ENCODE measurements at places on chromosomes 6 and 20.

DNA sequence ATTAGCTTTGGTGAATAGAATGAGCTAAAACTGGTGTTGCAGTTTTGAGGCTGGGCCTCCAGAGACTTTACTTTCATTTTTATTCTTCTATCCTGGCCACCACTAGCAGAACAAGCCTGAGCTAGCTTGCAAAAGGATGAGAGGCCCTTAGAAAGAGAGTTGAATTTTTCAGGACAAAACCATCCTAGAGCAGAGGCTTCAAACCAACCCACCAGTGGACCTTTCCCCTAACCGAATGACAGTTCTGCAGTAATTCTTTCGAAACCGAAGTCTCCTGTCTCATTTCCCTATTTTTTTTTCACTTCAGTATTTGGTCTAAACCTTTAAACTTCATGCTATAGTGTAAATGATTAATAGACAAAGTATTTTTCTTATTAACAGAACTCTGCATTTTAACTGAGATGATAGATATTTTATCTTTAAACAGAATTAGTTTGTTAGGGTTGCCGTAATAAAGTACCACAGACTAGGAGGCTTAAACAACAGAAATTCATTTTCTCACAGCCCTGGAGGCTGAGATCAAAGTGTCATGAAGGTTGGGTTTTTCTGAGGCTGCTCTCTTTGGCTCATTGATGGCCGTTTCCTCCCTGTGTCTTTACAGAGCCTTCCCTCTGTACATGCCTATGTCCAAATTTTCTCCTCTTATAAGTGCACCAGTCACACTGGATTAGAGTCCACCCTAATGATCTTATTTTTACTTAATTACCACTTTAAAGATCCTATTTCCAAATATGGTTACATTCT lies 80.6 kb upstream of the PAK5 start:
- H3K4me1 ChIP-seq, result no peaks in the 10 kb centered on the region
- no peak for DNase-seq
- H3K27me3 ChIP-seq, result peaks cover 16% of the 10 kb centered on the region
- no peak overlapping the region for H3K27ac ChIP-seq
- H3K36me3 ChIP-seq, result no peaks in the 10 kb centered on the region

GRCh38 chr6:90611543-90612312 lies 24.9 kb upstream of the MAP3K7 start:
- DNase-seq, result no peak
- H3K4me1 ChIP-seq, result peaks cover 10% of the 10 kb centered on the region
- no peaks in the 10 kb centered on the region for H3K36me3 ChIP-seq
- peaks cover 77% of the 10 kb centered on the region for H3K27me3 ChIP-seq

GRCh38 chr6:157074969-157075368 lies 248.3 kb downstream of the TMEM242 start:
- no peak overlapping the region for H3K4me3 ChIP-seq
- no peak overlapping the region for H3K27ac ChIP-seq
- peaks cover 32% of the 10 kb centered on the region for H3K4me1 ChIP-seq
- no peak for DNase-seq
- peaks cover 12% of the 10 kb centered on the region for H3K36me3 ChIP-seq

GRCh38 chr20:50110141-50111047 lies 2.6 kb downstream of the UBE2V1 start:
- no peaks in the 10 kb centered on the region for H3K27me3 ChIP-seq
- H3K36me3 ChIP-seq, result peaks cover 36% of the 10 kb centered on the region
- peak overlapping the region; percentile 89 for H3K4me3 ChIP-seq
- H3K27ac ChIP-seq, result peak overlapping the region; percentile 98
- peak; percentile 92 for DNase-seq
- H3K4me1 ChIP-seq, result peaks cover 78% of the 10 kb centered on the region

DNA sequence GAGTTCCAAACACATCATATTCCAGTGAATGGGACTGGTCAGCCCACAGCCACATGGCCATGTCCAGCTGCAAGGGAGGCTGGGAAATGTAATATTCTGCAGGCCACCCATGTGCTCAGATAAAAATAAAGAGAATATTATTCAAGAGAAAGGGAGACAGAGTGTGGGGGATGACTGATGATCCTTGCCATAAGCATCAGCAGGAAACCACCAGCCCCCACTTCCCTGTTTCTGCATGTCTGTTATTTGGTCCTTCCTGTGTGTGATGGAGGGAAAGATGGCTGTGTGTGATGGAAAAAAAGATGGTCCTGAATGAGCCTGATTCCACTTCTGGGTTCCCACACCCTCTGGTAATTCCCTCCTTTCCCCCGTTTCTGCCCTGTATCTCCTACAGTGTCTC lies 13.1 kb upstream of the RSPO4 start:
- no peak overlapping the region for H3K27ac ChIP-seq
- no peak for DNase-seq
- peaks cover 3% of the 10 kb centered on the region for H3K27me3 ChIP-seq
- no peak overlapping the region for H3K4me3 ChIP-seq

DNA sequence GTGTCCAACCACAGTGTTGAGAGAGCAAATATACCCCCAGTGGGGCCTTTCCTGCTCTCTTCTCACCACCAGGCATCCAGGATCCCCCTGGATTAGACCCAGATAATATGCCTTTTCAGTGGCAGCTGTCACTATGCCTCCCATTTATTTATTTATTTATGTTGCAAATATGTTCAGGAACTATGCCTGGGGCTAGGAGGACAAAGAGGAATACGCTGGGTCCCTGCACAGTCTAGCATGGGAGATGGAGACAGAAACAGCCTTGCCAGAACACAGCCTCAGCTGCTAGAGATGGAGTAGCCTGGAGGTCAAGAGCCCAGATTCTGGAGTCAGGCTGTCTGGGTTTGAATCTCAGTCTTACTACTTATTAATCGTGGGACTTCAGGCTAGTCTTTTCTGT lies 74.6 kb upstream of the LRFN2 start:
- no peak overlapping the region for H3K4me3 ChIP-seq
- no peaks in the 10 kb centered on the region for H3K36me3 ChIP-seq
- peaks cover 6% of the 10 kb centered on the region for H3K27me3 ChIP-seq
- H3K27ac ChIP-seq, result no peak overlapping the region
- no peaks in the 10 kb centered on the region for H3K4me1 ChIP-seq

DNA sequence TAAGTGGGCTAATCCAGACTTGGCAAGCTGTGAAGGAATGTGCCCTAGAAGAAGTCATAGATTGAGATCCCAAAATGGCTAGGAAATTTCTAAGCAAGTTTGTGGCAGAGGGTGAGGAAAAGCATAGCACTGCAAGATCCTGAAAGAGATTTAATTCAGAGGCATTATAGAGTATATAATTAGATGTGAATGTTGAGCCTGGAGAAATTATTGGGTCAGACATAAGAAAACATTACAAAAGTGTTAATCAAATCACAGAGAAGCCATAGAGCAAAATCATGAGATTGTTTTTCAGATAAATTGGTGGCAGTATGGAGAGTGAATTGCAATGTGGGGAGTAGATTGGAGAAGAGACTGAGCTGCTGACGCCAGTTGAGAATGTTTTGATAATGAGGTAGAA lies 90.0 kb downstream of the CD2AP start:
- no peak overlapping the region for H3K27ac ChIP-seq
- H3K27me3 ChIP-seq, result no peaks in the 10 kb centered on the region
- no peak for DNase-seq
- peaks cover 11% of the 10 kb centered on the region for H3K36me3 ChIP-seq

GRCh38 chr20:1086277-1087213 lies 31.9 kb upstream of the PSMF1 start:
- no peaks in the 10 kb centered on the region for H3K27me3 ChIP-seq
- H3K27ac ChIP-seq, result no peak overlapping the region
- no peak overlapping the region for H3K4me3 ChIP-seq
- peaks cover 19% of the 10 kb centered on the region for H3K36me3 ChIP-seq
- peaks cover 24% of the 10 kb centered on the region for H3K4me1 ChIP-seq
- no peak for DNase-seq

DNA sequence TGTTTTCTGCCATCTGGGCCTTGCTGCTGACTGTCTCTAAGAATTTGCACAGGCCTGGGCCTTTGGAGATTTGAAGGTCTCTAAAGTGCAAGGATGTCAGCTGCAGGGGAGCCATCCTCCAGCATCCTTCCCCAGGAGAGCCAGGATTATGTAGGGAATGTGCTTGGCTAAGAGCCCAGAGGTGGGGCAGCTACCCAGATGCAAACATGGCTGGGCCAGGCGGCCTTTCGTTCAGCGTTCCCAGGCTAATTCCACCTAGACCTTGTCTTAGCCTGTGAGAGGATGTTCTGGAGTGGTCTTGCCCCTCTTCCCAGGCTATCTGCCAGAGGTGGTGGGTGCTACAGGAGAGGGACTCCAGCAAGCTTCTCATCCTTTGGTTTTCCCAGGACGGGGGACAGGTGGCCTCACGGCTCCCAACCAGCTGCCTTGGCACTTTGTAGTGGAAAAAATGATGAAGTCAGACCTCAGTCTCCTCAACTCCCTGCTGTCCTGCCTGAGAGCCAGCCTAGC lies 7.7 kb upstream of the PTGIS start:
- no peak for DNase-seq
- H3K4me1 ChIP-seq, result peaks cover 61% of the 10 kb centered on the region
- H3K27me3 ChIP-seq, result peaks cover 7% of the 10 kb centered on the region
- H3K4me3 ChIP-seq, result no peak overlapping the region

GRCh38 chr20:35627121-35627520 lies 11.5 kb downstream of the SPAG4 start:
- no peak overlapping the region for H3K27ac ChIP-seq
- no peaks in the 10 kb centered on the region for H3K27me3 ChIP-seq
- peaks cover 3% of the 10 kb centered on the region for H3K4me1 ChIP-seq
- H3K4me3 ChIP-seq, result no peak overlapping the region

DNA sequence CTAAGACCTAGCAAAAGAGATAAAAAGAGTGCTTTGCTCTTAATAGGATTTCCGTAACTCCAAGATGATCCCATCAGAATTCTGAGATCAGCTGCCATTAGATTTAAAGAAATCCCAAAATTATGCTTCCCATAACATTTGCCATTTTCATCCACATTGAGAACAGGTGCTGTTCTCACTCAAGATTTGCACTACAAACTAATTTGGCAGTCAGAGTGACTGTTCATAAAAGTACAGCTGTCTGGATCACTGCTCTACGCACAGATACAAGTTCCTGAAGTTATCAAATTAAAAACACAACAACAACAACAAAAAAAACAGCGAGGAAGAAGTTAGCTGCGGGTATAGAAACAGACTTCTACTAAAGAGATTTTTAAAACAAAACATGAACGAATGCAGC lies 58.1 kb downstream of the ASCC3 start:
- peaks cover 34% of the 10 kb centered on the region for H3K36me3 ChIP-seq
- DNase-seq, result no peak
- no peaks in the 10 kb centered on the region for H3K27me3 ChIP-seq
- no peaks in the 10 kb centered on the region for H3K4me1 ChIP-seq

DNA sequence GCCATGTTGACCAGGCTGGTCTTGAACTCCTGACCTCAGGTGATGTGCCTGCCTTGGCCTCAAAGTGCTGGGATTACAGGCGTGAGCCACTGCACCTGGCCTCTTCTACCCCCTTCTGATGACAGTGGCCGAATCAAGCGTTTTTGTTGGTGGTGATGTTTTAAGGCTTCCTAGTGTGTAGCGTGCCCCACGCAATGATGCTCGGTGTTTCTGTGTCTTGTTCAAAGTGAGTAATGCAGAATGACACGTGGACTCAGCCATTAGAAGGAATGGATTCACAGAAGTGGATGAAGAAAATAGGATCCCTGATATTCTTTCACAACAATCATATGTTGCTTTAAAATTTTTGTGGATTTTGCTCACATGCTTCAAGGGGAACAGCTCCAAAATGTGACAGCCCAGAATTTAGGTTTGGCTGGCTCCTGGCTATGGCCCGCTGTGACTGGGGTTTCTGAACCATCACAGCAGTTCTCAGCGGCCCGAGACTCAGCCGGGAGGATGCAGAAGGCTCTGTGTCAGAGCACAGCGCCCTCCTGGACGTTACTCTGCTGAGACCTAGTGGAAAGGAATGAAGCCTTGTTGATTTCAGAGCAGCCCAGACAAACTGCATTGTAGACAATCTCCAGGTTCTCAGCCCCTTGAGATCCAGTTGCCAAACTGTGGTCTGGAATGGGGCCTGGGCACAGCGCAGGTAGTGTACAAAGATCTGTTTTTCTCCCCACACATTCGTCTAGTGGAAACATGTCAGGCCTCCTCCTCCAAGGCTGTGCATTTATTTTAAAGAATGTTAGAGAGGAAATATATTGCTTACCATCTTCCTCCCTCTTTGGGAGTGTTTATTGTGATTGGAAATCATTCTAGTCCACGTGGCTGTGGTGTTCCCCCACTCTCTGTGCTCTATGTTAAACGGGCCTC lies 57.6 kb upstream of the TIAM2 start:
- no peak for DNase-seq
- H3K27me3 ChIP-seq, result no peaks in the 10 kb centered on the region
- no peak overlapping the region for H3K27ac ChIP-seq
- H3K4me1 ChIP-seq, result peaks cover 2% of the 10 kb centered on the region
- no peaks in the 10 kb centered on the region for H3K36me3 ChIP-seq
- no peak overlapping the region for H3K4me3 ChIP-seq

DNA sequence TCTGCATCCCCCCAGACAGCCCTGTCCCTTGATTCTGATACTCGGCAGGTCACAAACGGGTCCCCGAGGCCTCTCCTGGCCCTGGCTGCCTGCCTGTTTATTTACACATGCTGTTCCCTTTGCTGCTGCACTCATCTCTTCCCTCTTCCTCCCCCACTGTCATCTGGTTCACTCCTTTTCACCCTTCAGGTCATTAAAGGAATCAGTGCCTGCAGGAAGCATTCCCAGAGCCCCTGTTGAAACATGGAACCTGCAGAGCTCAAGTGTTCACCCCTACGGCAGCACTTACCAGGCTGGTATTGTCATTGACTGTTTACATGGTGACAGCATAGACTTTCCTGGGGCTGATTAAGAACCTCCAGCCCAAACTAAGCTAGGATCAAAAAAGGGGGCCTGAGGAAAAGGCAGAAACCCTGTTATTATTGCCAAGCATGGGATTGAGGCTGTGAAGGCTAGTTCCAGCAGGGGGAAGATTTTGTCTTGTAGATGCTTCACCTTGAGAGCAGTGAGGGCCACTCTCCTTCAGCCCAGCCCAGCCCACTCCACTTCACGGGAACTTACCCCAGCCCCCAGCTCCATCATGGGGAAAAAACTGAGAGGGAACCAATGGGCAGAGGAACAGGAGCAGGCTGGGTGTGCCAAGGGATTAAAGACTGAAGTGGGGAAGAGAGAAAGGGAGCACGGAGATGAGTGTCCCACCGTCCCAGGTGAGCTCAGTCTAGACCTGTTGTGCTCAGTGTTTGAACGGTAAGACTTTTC lies 73.2 kb downstream of the JPH2 start:
- H3K4me1 ChIP-seq, result peaks cover 9% of the 10 kb centered on the region
- H3K4me3 ChIP-seq, result no peak overlapping the region
- no peak for DNase-seq
- no peak overlapping the region for H3K27ac ChIP-seq
- peaks cover 31% of the 10 kb centered on the region for H3K27me3 ChIP-seq
- H3K36me3 ChIP-seq, result no peaks in the 10 kb centered on the region

All from activated CD8-positive, alpha-beta memory T cell treated with anti-CD3 and anti-CD28 coated beads, Interleukin-2, amount 10 ng/mL, durations not matched to agents 7 days and 5 days (primary cell).